Liver (tissue), 10 donors: ENCODE measurements at places on chromosomes 5 and 9. TPM values are rescaled to one million over a fixed set of nuclear protein-coding genes. Genes with fewer than 3 reads are reported as not detected.

The SH3TC2 gene
- total RNA-seq, result 6.2 TPM

The CD274 gene
- total RNA-seq, result 3.1 TPM

The PCDHA7 gene
- total RNA-seq, result not detected

- DNase-seq, result peak; percentile 62
These were observed 54.5 kb downstream of the DIAPH1 start for GRCh38 chr5:141564216-141564692.

DNA sequence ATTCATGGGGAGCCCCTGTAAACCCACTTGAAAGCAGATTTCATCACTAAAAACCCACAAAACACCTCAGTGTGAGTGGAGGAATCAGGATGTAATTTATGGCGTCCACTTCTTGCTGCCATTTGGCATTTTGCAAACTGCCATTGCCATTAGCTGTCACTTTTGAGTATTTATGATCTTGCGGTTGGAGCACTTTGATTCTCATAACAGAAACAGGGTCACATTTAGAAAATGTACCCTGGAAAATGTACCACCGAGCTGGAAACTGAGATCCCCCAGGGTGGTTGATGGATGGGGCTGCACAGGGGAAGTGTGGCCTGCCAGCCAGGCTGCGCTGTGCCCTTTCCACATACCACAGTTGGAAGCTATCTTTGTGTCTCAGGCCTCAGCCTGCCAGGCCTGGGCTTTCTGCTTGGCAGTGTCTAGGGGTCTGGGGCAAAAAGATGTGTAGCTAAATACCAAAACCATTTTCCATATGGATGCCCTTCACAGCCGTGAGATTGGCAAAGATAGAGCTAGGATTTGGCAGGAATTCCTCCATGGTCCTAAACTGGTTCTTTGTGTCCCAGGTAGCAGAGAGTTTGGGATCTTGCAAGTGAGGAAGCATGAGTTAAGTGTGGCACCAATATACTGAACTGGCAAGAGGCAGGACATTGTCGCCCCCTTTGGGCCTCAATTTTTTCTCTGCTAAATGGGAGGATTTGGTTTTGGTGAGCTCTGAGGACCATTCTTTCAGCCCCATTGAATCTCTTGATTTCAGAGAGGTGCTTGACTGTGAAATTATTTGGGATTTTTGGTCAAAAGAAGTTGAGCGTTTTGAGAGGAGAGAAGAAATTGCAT lies 46.2 kb downstream of the GALNT10 start:
- DNase-seq, result no peak

GRCh38 chr9:32989660-32990059 lies 11.8 kb downstream of the APTX start:
- DNase-seq, result no peak
